ENCODE measurements at places on chromosomes 4 and X. TPM values are rescaled to one million over a fixed set of nuclear protein-coding genes. Genes with fewer than 3 reads are reported as not detected.

Gene TMSB15A
- total RNA-seq = not detected

Gene UTP14A
- total RNA-seq = 25.0 TPM

Gene PCDH7
- 0.28 TPM for total RNA-seq

Gene AKAP14
- total RNA-seq = not detected

Gene ZAR1
- not detected for total RNA-seq

Gene FAM53A
- 1.1 TPM for total RNA-seq

Gene SPANXA1
- not detected for total RNA-seq

Gene GPRASP2
- total RNA-seq = 20.6 TPM

Gene TGIF2LX
- total RNA-seq = not detected

Gene MGARP
- 0.68 TPM for total RNA-seq

Gene CXorf66
- total RNA-seq = not detected

Gene HTN1
- not detected for total RNA-seq

Gene CT45A5
- total RNA-seq = not detected

Gene UGT2B11
- total RNA-seq = not detected

Gene ARHGAP6
- total RNA-seq = 0.17 TPM

Gene SHROOM2
- total RNA-seq = 8.8 TPM

Gene SHROOM3
- 0.51 TPM for total RNA-seq

Gene FMR1
- 33.5 TPM for total RNA-seq

Gene BTC
- total RNA-seq = 0.17 TPM

Gene TCEAL6
- not detected for total RNA-seq

Gene REST
- total RNA-seq = 31.8 TPM

Gene UGT2B10
- not detected for total RNA-seq

Gene CCNB3
- 0.88 TPM for total RNA-seq

Gene NCAPG
- total RNA-seq = 16.2 TPM

Gene RHOXF1
- not detected for total RNA-seq

Gene HSFX2
- total RNA-seq = 0.37 TPM

Gene FGG
- total RNA-seq = 0.19 TPM

Gene GIMD1
- not detected for total RNA-seq

Gene BBS12
- total RNA-seq = 6.0 TPM

Gene UGT2B15
- total RNA-seq = not detected

Gene FRMD7
- not detected for total RNA-seq

Gene STARD8
- total RNA-seq = 46.4 TPM

Gene CFAP99
- not detected for total RNA-seq

Gene AMOT
- 2.0 TPM for total RNA-seq

Gene DTHD1
- total RNA-seq = not detected

Gene DLG3
- 0.88 TPM for total RNA-seq

Gene ERCC6L
- total RNA-seq = 2.4 TPM

Gene NUDT11
- total RNA-seq = 0.74 TPM

Gene SPANXN4
- not detected for total RNA-seq

Gene KIF4A
- 29.6 TPM for total RNA-seq

Measured in dermis blood vessel endothelial cell (primary cell).